ENCODE measurements at places on chromosomes 2 and 18.

- H3K27me3 ChIP-seq = no peaks in the 10 kb centered on the region
- H3K27ac ChIP-seq = peak overlapping the region; percentile 53
- DNase-seq = peak; percentile 10
- H3K4me1 ChIP-seq = peaks cover 16% of the 10 kb centered on the region
- H3K36me3 ChIP-seq = peaks cover 71% of the 10 kb centered on the region
Measured at GRCh38 chr2:229775614-229776313, 61.4 kb upstream of the DNER start.

DNA sequence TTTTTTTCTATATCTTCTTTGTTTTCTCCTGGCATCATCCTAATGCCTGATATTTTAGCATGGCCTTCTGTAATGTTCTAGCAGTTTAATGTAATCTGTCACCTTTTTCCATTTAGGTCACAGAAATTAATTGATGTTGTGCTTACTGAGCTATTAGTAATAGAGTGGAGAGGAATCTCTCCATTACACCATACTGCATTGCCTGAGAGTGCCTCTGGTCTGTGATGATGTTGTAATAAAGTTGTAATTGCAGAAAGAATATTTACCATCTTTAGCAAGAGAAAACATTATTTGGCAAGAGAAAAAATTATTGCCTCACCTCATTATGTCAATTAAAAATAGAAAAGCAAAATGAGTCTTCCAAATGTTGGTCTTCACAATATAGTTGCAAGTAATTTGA is 213.2 kb downstream of the KCNJ3 start:
- no peaks in the 10 kb centered on the region for H3K36me3 ChIP-seq
- no peaks in the 10 kb centered on the region for H3K27me3 ChIP-seq
- no peak overlapping the region for H3K27ac ChIP-seq
- H3K4me3 ChIP-seq = no peak overlapping the region
- no peak for DNase-seq
- no peaks in the 10 kb centered on the region for H3K4me1 ChIP-seq

- H3K4me1 ChIP-seq = no peaks in the 10 kb centered on the region
- peaks cover 2% of the 10 kb centered on the region for H3K36me3 ChIP-seq
- H3K4me3 ChIP-seq = no peak overlapping the region
- H3K27me3 ChIP-seq = no peaks in the 10 kb centered on the region
Measured at GRCh38 chr2:102764083-102764482, 2.3 kb downstream of the TMEM182 start.

DNA sequence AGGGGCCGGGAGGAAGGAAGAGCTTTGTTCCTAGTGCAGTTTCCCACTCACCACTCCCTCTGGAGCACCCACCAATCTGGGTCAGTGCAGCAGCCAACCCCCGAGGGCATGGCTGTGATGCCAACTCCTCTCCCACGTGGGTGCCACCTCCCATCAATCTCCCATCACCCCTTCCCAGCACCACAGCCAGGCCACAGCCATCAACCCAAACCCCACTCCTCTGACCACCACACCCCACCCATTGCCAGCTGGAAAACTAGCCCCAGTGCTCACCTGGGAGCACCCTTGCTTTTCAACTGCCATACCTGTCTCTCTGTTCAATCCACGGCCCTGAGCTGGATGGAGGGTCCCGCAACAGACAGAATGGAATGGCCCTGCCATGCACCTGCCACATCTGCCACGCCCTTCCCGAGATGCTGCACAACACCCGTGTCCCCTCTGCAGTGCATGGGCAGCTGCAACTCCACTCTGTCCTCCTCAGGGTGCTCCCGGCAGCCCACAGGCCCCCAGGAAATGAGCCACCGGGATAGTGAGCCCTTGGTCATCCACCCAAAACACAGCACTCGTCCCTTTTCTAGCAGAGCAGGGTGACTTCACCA is 112.4 kb upstream of the ID2 start:
- H3K27me3 ChIP-seq = no peaks in the 10 kb centered on the region
- H3K4me3 ChIP-seq = no peak overlapping the region
- H3K36me3 ChIP-seq = no peaks in the 10 kb centered on the region

GRCh38 chr2:213021971-213022899 is 129.2 kb downstream of the IKZF2 start:
- peaks cover 52% of the 10 kb centered on the region for H3K4me1 ChIP-seq
- H3K27me3 ChIP-seq = no peaks in the 10 kb centered on the region
- H3K4me3 ChIP-seq = peak overlapping the region; percentile 73
- peak overlapping the region; percentile 94 for H3K27ac ChIP-seq
- H3K36me3 ChIP-seq = peaks cover 25% of the 10 kb centered on the region

DNA sequence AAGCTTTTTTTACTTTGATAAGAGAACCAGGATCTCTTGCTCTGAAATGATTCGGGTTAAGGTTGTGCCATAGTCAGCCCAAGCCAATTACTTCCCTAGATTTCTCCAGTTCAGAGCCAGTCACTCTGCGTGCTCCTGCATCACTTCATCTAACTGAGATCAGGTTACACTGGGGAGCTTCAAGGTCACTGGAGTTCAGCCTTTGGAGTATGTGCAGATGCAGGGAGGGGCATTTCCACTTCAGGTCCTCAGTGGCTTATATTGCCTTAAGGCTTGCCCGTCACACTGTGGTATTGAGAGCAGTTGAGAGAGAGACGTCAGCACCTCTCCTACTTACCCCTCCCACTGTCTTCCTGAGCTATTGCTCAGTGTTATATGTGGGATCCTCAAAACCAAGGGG is 317.8 kb downstream of the EPHA4 start:
- no peak for DNase-seq
- H3K4me1 ChIP-seq = no peaks in the 10 kb centered on the region
- H3K4me3 ChIP-seq = no peak overlapping the region
- no peaks in the 10 kb centered on the region for H3K36me3 ChIP-seq
- no peak overlapping the region for H3K27ac ChIP-seq

DNA sequence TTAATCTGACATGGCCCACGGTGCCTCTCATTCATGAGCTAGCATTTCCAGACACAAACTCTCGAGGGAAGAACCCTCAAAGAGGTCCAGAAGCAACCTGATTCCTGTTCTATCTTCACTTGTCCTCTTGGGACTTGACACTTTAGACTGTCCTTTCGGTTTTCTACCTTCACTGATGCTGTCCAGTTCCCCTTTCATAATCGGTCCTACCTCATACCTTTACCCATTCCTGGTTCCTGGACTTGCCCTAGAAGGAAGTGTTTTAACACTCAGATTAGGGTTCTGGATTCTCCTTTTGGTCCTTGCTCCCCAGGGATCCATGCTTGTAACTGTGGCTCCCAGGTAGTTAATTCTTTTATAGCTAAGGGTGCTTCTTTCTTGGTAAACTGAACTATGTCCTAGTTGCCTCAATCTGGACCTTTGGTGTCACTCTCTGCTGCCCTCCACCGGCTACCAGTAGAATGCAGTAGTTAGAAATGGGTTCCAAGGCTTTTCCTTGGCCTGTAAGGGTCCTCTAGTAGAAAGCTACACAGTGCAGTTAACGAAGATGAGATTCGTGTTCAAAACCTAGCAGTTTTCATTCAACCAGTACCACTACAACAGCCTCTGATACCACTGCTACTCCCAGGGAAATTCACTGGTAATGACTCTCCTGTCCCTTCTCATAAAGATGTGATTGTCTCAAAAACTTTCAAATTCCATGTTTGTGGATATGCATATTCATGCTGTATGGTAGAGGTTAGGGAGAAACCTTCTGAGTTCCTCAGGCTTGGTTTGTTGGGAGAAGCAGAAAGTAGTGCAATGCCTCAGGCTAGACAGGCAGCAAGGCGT is 178.1 kb upstream of the CYP26B1 start:
- H3K36me3 ChIP-seq = no peaks in the 10 kb centered on the region
- H3K4me1 ChIP-seq = no peaks in the 10 kb centered on the region
- no peak overlapping the region for H3K4me3 ChIP-seq
- H3K27me3 ChIP-seq = no peaks in the 10 kb centered on the region

DNA sequence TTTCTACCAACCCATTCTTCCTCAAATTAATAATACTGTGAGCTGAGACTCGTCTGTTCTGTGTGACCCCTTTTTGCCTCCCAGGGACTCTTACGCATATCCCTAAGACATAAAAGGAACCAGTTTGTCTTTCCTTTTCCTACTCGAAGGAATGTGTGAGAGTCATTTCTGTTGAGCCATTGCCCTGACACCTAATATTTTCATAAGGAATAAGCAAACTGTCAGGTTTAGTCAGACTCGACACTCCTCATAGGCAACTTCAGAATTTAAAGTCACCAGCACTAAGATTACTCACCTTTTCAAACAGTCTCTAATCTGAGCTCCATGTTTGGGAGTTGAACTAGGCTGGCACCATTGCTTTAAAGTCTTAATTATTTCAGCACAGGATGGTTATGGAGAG is 305.5 kb downstream of the IKZF2 start:
- no peak overlapping the region for H3K4me3 ChIP-seq
- DNase-seq = no peak
- no peaks in the 10 kb centered on the region for H3K36me3 ChIP-seq
- no peaks in the 10 kb centered on the region for H3K27me3 ChIP-seq

DNA sequence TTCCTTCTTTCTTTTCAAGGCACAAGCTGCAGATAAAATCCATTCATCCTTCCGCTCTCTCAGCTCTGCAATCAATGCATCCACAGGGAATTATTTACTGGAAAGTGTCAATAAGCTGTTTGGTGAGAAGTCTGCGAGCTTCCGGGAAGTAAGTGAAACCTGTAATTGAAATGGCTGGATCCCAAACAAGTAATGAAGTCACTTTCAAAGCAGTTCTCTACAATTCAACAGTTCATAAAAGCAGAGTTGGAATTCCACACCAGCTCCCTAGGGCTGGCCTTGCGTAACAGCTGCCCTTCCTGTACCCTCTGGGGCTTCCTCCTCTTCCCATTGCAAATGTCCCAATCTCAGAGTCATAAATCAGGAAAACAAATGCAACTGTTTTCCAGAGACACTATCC is 9.6 kb downstream of the SERPINB2 start:
- no peaks in the 10 kb centered on the region for H3K4me1 ChIP-seq
- H3K27me3 ChIP-seq = peaks cover 2% of the 10 kb centered on the region
- H3K36me3 ChIP-seq = no peaks in the 10 kb centered on the region
- H3K27ac ChIP-seq = no peak overlapping the region

DNA sequence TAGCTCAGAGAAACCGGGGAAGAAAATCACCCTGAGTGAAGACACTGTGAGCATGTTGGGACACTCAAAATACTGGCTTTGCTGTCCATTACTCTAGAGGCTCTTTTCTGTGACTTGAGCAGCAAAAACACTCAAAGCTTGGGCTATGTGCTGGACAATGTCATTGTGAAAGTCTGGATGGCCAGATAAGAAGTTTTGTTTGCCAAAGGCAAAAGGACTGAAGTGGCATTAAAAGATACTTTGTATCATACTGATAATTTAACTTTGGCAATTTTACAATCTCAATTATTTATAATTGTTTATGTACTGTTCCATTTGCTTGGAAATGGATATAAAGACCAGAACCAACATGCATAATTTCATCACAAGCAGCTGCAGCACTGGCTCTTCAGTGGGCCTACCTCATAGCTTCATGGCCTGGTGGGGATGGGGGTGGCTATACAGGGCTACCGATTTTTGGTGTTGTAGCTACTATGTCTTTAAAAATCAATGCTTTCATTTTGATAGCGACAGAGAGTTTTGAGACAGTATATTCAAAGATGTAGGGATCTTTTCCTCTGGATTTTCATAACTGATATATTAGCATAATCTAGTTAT is 51.1 kb downstream of the RBKS start:
- no peaks in the 10 kb centered on the region for H3K27me3 ChIP-seq
- H3K4me1 ChIP-seq = no peaks in the 10 kb centered on the region
- H3K4me3 ChIP-seq = no peak overlapping the region

DNA sequence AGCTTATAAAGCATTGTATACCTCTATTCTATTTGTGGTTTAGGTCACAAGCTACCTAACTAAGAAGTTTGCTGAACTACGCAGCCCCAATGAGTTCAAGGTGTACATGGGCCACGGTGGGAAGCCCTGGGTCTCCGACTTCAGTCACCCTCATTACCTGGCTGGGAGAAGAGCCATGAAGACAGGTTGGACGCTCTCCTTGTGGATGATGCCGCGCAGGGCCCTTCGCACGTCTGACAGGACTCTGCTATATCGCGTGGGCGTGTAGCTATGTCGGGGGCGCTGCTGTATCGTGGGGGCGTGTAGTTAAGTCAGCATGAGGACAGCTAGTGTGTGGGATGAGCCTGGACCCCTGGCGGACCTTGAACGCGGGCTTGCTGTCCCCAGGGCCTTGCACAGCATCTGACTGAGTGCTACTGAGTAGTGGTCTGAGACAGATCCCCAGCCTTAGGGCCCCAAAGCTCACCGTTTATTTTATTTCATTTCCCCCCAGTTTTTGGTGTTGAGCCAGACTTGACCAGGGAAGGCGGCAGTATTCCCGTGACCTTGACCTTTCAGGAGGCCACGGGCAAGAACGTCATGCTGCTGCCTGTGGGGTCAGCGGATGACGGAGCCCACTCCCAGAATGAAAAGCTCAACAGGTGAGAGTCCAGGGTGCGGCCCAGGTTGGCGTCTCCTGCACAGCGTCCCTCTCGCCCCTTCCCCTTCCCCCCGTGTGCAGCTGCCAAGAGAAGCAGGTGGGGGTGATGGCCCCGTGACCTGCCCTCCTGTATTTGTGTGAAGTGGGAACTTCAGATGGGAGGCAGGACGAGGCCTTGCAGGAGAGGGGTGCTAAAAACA is 15.6 kb upstream of the CNDP1 start:
- no peak overlapping the region for H3K27ac ChIP-seq
- no peak for DNase-seq
- H3K4me3 ChIP-seq = no peak overlapping the region
- H3K27me3 ChIP-seq = no peaks in the 10 kb centered on the region
- H3K4me1 ChIP-seq = no peaks in the 10 kb centered on the region

DNA sequence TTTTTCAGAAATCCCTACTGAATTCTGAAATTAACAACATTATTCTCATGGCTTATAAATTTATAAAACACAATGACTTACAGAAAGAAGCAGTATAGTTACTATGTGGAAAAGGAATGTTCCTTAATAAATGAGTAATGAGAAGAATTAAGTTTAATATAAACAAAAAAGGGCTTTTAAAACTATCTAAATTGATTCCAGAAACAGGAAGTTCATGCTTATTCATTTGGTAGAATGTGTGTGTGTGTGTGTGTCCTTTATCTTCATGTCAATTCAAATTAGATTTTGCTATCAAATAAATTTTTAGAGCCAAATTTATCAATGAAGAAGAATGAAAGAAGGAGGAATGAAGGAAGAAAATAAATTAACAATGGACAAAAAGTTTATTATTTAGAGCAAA is 440.8 kb upstream of the LRRTM4 start:
- no peaks in the 10 kb centered on the region for H3K4me1 ChIP-seq
- no peaks in the 10 kb centered on the region for H3K36me3 ChIP-seq
- H3K27me3 ChIP-seq = no peaks in the 10 kb centered on the region
- H3K27ac ChIP-seq = no peak overlapping the region
